ACHN (cell line): ENCODE measurements at places on chromosomes 2 and 18.
A peak's percentile ranks its signal among the peaks of the same experiment; 100 is the strongest.

GRCh38 chr2:210072922-210073509, 70.6 kb downstream of the RPE start:
- DNase-seq, result peak; percentile 75

DNA sequence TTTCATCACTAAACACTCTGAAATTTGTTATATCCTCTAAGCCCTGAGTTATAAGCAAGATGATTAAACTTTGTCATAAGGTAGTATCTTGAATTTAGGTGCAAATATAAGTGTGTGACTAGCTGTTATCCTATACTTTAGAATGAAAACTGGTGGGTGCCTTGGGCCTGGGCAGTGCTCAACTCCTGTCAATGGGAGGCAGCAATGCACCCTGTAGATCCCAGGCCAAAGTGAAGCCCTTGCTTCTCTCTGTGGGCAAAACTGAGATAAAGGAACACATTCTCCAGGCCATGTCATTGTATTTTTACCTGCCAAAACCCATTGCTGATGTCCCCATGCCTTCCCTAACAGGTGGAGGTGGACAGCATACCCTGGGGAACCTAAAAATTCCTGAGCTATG, 525.2 kb downstream of the TNS1 start:
- DNase-seq, result no peak

DNA sequence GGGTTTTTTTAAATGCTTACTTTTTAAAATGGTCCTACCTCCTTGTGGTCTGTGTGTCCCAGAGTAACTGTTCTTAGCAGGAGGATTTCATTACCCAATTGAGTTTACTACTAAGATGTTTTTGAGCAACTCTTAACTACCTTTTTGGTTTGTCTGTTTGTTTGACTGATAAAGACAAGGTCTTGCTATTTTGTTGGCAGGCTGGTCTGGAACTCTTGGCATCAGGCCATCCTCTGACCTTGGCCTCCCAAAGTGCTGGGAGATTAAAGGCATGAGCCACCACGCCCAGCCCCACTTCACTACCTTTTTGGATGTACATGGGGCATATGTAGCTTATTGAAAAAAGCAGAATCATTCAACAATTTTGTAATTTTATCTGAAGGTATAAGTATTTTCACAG, 14.9 kb downstream of the MRPS9 start:
- no peak for DNase-seq

DNA sequence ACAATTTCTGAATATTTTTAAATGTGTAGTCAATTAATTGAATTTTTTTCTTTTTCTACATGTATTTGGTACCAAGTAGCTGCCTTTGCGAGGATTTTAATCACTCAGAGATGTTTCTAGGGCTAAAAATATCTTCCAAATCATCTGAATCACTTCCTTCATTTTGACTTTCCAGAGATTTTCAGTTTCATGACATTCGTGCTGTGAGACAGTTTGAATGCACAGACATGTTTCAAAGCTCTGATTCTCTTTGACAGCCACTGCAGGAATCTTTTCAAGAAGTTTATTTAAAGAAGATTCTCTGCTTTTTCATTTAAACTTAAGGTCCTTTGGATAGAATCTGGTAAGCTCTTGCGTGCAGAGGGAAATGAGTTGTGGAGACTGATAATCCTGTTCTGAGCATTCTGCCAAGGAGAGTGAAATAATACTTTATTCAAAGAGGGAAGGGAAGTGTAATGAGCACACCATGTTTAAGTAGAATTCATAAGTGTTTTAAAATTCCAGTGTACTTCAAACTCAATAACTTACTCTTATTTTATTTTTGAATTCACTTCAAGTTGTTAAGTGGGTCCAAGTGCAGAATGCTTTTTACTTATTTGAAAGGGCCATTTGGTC, 9.7 kb downstream of the CYBRD1 start:
- no peak for DNase-seq

DNA sequence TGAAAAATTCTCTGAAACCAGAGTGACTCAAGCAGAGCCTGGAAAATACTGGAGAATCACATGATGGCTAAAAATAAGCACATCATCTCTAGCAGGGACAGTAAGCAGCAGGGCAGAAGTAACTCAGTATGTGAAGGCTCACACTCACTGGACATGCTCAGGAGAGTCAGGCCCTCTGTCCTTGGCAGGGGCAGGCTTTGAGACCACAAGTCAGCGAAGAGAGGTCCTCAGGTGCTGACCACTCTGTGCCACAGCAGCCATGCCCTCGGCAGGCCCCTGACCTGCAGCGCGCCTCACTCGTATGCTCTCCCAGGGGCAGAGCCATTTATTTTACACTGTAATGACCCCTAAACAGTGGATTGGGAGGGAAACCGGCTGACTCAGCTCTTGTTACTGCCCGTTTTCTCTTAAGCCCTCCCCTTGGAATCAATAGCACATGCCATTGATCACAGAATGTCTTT, 76.8 kb downstream of the MAPRE2 start:
- no peak for DNase-seq

DNA sequence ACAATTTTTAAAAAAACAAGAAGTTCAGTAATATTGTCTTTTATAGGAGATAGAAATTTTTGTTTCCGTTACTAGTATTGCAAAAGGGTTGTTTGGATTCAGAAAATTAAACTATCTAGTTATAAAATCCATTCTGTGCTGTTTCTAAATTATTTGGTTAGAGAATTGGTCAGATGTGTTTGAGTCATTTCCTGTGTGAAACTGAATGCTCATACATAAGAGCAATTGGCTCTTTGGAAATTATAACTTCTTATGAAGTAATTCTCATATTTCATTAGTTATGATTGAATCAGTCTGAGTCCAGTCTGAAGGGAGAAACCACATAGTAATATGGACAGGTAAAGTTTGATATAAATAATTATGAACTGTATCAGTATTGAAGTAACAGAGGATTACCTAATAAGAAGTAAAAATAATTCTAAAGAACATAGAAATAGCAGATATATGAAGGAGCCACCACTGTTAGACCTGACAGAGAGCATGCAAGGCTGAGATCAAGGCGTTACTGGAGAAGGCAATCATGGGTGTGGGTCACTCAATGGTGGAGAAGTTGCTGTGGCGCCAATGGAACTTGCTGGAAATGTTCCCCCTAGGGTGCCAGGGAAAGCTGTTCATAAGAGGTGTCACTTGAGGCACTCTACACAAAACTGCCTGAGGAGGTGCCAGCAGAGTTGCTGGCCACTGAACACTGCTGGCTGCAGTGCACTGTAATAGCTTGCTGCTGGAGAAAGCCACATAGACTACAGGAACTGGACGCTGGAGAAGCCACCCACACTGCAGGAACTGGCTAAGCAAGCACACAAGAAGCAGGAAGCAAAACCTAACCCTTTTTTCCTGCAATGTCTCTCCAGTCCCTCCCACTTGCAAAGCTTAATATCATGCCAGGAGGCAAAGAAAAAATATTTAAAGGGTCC, 18.0 kb upstream of the FAP start:
- DNase-seq, result peak; percentile 10

GRCh38 chr2:146561996-146562395, 1282.8 kb upstream of the ACVR2A start:
- no peak for DNase-seq

DNA sequence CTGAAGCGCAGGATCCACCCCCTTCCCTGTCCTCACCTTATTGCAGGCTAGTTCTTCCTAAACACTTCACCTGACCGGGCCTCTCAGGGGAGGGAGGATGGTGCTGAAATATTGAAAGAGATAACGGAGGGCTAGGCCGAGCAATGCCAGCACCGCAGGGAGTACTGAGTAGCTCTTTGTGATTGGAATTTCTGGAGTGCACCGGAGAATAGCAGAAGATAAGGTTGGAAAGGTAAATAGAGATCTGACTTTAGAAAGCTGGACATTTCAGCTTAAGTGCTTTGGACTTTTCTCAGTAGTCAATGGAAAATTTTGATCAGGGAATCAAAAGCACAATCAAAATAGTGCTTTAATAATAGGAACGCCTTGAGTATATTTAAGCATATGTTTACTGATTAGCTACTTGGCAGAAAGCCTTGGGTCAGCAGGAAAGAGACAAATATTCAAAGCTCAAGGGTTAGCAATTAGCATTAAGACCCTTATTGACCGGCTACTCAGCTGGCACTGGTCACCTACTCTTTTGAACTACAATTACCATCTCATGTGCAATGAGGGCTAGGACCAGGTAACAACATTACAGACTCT, 142.9 kb upstream of the NDUFV2 start:
- DNase-seq, result no peak

GRCh38 chr2:240875228-240876034, 6.8 kb downstream of the AGXT start:
- no peak for DNase-seq

DNA sequence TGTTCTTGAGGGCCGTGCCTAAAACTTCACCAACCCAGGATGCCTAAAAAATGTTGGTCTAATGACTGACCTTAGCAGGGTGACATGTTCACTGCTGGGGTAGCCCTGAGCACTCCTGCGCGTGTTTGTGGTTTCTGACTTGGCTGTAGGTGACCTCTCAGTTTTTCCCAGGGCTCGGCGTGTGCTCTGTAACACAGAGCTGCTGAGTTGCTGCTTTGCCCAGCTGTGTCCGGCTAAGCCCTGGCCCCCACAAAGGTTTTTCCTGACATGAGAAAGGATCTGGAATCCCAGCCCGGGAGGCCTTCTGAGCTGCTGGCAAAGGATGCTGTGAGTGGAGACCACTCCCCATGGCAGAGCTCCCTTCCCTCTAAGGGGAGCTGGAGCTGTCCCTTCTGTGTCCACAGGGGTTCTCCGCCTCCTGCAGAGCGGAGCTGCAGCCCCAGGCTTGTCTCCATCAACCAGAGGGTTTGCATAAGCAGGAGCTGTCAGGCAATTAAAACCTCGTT, 52.7 kb downstream of the CRIM1 start:
- peak; percentile 85 for DNase-seq

DNA sequence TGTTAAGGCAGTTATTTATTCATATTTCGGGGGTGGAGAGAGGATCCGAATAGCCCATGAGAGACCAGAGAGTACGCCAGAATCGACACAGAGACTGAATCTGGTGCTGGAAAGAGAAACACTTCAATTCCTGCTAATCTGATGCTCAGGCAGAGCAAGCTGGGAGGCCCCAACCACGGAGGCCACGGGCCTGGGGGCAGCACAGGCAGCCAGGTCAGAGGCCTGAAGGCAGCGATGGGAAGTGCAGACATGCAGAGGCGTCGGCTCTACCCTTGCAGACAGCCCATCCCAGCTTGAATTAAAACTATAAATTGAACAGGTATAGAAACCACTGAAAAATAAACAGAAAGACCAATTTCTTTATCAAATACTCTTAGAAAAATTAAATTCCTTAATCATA, 50.6 kb downstream of the PXDN start:
- DNase-seq, result no peak

- DNase-seq, result no peak
Measured at GRCh38 chr2:22996911-22997310, 388.1 kb upstream of the KLHL29 start.

DNA sequence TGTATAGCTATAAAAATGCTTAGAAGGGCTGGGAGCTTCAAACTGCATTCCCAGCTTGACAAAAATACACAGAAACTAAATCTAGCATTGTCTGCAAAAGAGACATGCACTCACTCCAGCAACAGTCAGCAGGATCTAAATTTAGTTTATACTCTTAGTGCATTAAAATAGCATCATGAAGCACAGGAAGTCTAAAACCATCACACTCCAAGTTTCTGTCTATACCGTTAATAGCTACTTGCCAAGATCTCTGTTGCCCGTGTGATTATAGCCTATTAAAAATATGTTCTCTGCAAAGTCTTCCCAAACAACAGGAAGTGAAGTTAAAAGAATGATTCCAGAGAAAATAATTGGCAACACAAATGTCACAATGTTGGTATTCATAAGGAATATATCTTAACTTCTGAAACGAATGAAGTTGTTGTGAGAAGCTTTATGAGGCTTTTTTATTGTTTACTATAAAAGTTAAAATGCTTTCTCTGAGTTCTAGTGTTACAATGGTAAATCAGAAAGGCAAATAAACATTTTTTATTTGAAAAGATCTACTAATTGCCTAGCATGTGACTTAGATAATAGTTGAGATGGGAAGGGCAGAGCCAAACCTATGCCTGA, 184.2 kb downstream of the ZNF385B start:
- DNase-seq, result no peak

DNA sequence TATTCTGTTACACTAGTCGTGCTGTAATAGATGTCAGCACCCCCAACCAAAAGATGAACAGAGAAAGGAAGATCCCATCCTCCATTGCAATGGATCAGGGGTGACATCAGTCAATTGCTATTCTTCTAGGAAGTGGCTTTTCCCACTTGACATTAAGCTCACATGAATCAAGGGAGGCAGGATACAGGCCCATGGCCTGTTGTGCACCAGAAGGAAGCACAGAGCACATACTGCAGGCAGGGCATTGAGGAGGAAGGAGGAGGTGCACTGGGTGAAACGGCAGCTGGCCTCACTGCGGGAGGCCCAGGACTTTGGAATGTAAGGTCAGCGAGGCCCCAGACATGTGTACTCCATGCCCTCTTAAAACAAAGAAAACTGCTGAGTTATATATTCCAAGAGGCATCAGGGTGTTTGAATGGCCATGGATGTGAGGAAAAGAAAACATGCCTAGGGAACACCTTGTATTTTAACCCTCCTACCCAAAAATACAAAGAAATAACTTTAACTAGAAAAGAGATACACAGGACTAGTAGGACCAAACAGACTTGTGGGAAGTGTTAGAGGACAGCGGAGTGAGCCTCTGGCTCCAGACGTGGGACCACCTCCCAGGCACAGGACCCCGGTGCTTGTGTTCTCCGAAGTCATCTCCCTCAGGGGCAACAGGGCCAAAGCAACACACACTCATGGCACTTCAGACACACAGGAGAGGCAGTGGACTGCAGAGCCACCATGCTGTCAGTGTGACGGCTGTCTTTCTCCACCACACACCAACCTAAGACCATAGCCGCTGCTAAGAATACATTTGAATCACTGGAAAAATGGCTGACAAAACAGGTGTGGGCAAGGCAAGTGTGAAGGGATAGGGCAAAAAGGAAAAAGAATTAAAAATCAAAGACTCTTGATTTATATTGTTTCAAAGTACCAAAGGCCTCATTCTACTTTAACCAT, 51.4 kb upstream of the RIOK3 start:
- peak; percentile 87 for DNase-seq

DNA sequence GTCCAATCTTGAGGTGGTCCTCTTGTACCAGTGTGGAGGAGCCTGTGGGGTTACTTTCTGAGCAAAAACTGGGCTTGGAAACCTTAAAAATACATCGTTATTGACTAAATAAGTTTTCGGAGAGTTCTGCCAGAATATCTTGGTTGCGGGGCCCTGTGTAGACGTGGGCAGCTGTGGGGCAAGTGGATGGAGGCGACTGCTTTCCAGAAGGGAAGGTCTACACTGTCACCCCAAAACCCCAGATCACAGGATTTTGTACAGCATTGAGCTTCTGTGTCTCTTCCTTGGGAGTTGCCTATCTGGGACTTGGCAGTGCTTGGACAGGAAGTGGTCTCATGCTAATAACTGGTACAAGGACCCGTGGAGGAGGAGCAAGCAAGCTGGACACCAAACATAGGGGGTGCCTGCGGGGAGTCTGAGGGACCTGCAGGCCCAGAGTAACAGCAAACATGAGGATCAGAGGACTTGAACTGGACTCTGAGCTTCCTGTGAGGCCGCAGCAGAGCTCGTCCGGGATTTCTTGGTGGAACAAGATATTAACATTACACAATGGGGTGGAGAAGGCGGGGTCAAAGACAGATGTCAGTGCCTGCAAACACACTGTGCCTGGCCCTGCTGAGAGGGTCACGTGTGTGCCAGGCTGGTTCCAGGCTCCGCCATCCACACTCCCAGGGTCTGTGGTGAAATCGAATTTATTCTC, 48.0 kb upstream of the CTLA4 start:
- DNase-seq, result no peak
